ENCODE measurements at places on chromosomes 1 and 21.
A peak's percentile ranks its signal among the peaks of the same experiment; 100 is the strongest.

GRCh38 chr21:38852708-38853107, 47.0 kb downstream of the ETS2 start:
- no peak for DNase-seq
- H3K4me1 ChIP-seq: peaks cover 2% of the 10 kb centered on the region
- no peaks in the 10 kb centered on the region for H3K27me3 ChIP-seq
- H3K27ac ChIP-seq: no peak overlapping the region
- no peak overlapping the region for H3K4me3 ChIP-seq

DNA sequence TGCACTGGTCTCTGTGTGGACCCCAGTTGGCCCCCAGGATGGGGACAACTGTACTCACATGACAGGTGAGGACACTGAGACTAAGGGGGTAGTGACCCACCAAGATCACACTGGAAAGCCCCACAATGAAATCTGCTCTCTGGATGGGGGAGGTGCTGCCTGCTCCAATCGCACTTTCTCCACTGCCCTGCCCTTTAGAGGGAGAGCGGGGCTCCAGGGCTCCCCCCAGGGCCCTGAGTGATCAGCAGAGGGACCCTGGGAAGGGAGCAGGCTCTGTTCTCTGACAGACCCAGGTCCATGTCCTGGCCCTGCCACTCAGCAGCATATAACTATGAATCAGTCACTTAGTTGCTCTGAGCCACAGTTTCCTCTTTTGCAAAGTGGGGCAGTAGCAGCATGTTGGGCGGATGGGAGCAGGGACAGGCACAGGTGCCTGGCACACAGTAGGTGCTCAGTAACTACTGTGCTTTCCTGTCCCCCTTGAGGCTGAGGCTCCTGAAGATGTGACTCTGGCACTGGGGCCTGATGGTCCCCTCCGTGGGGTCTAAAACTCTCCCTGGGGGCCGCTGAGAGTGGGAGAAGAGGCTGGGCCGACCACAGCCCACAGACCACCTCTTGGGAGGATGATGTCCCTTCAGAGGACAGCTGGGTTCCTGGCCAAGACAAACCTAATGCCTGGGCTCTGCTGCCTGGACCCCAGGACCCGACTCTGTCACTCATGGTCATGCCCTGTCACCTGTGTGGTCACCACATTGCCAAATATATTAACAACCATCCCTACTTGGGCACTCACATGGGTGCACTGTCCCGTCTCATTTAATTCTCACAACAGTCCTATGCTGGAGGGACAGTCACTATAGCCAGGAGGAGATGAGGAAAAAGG, 222.7 kb downstream of the PTPRU start:
- no peaks in the 10 kb centered on the region for H3K27me3 ChIP-seq
- no peaks in the 10 kb centered on the region for H3K36me3 ChIP-seq

DNA sequence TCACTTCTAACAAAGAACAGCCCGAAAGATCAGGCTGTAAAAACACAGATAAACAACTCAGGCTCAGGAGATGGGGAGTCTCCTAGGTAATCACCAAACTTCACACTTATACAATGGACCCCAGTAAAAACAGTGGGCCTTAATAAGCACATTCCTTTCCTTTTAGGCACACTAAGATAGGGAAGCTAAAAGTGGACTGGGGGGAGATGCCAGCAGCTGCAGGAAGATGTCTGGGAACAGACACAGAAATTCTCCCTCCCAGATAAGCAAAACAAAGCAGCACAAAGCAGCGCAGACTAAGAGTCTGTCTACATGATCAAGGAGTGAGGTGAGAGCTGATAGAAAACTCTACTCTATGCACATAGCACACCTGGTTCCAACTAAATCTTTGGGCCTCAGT, 29.0 kb upstream of the CTBS start:
- H3K27ac ChIP-seq: peak overlapping the region; percentile 58
- H3K36me3 ChIP-seq: no peaks in the 10 kb centered on the region
- H3K4me3 ChIP-seq: no peak overlapping the region
- peaks cover 17% of the 10 kb centered on the region for H3K4me1 ChIP-seq
- DNase-seq: no peak

DNA sequence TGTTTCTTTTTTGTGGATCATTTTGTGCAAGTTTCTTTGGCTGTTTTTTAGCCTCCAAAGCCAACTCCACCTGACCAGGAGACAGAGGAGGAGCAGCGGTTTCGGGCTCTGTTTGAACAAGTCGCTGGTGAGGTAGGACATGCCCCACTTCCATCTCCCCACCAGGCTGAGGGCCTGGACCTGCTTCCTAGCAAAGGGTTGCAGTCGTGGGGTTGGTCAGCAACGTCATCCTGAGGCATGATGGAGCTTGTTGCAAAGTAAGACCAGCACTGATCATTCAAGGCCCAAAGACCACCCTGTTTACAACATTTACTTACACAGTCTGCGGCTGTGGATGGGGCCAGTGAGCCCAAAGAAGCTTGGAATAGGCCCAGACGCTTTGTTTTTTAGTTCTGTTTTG, 40.3 kb downstream of the CAPN9 start:
- no peak overlapping the region for H3K4me3 ChIP-seq
- no peaks in the 10 kb centered on the region for H3K36me3 ChIP-seq
- no peak overlapping the region for H3K27ac ChIP-seq

DNA sequence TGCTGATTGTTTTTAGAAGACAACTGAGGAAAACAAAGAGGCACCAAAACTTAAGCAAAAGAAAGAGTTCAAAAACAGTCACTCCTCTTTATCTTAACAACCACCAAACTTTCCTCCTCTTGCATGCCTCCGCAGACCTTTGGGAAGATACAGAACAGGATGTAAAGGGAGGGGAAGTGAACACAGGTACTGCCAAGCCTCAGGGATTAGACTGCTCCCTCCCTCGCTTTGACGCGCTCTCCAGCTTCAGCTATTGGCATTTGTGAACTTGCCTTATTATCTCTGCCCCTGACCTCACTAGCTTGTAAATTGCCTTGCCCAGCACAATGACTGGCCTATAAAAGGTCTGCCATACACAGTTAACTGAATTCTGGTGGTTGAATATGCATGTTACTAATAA, 4.8 kb upstream of the SRP9 start:
- no peak overlapping the region for H3K4me3 ChIP-seq
- no peaks in the 10 kb centered on the region for H3K27me3 ChIP-seq
- H3K36me3 ChIP-seq: no peaks in the 10 kb centered on the region
- no peak for DNase-seq

- H3K4me1 ChIP-seq: no peaks in the 10 kb centered on the region
- no peaks in the 10 kb centered on the region for H3K36me3 ChIP-seq
- H3K27me3 ChIP-seq: no peaks in the 10 kb centered on the region
- peak overlapping the region; percentile 99 for H3K27ac ChIP-seq
- peak; percentile 45 for DNase-seq
Measured at GRCh38 chr1:92784021-92784638, 778 bp downstream of the EVI5 start.
